CD8-positive, alpha-beta T cell (primary cell): ENCODE measurements at places on chromosomes 3 and 15.

DNA sequence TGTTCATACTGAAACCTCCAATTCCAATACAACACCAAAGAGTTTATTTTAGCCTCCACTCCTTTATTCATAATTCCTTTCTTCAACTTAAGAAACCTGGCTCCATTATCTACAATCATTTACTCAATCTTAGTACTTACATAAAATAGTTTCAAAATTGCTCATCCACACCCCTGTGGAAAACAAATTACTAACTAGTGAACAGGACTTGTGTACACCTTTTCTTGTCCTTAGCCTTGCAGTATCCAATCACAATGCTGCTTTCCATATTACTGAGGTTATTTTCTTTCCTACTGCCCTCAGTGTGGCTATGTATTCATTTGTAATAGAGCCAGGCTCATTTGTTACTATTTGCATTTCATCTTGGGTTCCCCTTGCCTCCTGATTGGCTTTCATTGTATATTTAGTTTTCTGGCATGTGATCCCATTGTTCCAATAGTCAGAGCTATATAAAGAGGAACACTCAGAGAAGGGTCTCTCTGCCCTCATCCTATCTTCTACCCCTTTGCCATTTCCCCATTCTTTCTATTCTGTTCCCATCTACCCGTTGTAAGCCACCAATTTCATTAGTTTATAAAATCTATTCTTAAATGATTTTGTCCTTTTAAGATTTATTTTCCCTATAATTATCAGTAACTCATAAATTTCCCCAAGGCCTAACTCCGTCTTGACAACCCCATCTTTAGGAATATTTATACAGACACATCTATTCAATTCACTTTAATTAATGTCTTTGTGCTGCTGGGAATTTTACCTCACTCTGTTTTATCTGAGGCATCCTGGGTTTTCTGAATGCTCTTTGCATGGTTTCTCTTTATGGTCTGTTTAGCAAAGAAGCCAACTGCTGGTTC is 67.9 kb upstream of the RBP1 start:
- DNase-seq: no peak

- no peak for DNase-seq
Observed at GRCh38 chr3:14440168-14440518, 37.7 kb downstream of the SLC6A6 start.

DNA sequence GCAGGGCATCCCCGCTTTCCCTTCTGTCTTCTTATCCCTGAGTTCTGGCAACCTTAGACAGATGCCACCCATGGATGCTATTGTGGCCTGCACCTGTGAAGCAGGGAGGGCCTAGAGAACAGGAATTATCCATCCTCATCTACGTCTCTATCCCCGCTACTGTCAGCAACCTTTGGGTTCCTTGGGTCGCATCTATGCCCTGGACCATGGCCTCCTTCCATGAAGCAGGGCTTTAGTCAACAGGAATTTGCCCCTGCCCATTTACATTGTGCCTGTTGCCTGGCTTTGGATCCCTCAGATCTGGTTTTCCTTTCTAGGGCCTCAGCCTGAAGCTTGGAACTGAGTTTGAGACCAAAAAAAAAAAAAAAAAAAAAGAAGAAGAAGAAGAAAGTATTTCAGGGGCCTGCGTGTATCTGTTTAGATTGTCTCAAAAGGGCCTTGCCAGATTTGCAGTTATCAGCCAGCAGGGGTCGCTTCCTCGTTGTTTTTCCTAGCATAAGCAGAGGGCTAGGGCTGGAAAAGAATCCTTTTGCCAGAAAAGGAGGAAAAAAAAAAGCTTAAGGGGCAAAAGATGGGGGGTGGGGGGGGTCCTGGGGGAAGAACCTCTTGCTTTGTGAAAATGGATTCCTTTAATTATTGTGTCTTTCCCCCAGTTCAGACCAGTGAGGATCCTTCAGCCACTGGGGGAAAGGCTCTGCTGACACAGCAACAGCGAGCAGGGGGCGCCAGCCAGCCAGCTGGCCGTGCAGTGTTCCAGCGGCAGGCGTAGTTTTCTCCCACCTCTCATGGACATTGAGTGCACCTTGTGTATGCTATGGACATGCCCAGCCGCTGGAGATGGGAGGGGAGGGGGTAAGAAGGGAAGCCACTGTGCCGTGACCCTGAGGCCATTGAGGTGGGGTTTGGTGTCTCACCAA is 65.7 kb upstream of the ALDH1L1 start:
- DNase-seq: no peak

DNA sequence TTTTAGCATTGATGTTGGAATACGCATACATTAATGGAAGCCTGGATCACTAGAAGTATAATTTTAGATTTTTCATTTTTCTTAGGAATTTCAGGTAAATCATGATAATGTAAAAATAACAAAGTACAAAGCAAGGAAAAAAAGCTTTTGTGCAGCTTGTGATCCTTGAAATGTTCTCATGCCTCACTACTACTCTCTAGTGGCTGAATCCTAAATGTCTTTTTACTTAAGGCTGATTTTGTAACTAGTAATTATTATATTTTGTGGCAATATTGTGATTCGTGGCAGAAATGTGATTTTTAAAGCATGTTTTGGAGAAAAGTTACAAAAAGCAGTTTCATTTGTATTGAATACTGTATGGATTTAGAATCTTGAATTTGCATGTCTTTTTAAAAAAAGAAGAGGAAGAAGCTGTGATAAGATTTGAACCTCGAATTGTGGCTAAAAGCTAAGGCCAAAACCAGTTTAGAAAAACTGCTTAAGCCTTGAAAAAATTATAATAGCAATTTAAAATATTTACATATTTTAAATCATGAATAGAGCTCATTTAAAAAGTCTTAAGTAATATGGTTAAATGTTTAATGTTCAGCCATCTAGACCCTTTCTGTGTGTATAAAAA is 39.0 kb downstream of the U2SURP start:
- no peak for DNase-seq

DNA sequence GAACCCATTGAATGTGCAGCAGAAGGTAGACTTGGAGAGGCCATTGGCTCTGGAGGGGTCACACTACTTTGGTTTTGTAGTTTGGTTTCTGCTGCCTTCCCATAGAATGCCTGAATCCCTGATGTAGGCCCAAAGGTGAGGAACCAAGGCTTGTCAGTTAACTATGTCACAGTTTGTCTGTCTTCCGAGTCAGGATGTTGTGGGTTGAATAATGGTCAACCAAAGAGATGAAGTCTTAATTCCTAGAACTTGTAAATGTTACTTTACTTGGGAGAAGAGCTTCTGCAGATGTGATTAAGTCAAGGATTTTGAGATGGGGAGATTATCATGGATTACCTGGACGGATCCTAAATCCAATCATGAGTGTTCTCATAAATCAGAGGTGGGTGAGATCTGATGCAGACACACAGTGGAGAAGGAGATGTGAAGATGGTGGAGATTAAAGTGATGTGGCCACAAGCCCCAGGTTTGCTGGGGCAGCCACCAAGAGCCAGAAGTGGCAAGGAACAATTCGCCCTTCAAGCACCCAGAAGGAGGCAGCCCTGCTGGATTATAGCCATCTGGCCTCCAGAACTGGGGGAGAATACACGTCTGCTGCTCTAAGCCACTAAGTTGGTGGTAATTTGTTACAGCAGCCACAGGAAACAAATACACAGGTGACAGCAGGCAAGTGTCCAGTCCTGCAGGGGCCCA is 2.3 kb upstream of the CCR8 start:
- DNase-seq: no peak

DNA sequence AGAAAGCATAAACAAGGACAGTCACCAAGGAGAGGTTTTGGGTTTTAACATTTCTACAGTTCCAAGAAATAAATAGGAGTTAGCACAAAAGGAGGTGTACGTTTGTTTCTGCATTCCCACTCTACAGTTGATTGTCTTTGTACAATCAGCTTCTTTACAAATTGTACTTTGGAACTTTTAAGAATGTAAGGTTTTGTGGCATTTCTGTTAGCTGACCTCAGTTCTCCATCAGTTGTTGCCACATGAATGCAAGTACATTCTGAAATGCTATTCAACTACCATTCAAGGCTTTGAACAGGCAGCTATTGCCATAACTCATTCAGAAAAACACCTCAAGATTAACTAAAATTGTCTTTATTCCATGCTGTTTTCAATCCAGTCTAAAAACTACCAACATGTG is 253.2 kb upstream of the UBE2E1 start:
- no peak for DNase-seq

DNA sequence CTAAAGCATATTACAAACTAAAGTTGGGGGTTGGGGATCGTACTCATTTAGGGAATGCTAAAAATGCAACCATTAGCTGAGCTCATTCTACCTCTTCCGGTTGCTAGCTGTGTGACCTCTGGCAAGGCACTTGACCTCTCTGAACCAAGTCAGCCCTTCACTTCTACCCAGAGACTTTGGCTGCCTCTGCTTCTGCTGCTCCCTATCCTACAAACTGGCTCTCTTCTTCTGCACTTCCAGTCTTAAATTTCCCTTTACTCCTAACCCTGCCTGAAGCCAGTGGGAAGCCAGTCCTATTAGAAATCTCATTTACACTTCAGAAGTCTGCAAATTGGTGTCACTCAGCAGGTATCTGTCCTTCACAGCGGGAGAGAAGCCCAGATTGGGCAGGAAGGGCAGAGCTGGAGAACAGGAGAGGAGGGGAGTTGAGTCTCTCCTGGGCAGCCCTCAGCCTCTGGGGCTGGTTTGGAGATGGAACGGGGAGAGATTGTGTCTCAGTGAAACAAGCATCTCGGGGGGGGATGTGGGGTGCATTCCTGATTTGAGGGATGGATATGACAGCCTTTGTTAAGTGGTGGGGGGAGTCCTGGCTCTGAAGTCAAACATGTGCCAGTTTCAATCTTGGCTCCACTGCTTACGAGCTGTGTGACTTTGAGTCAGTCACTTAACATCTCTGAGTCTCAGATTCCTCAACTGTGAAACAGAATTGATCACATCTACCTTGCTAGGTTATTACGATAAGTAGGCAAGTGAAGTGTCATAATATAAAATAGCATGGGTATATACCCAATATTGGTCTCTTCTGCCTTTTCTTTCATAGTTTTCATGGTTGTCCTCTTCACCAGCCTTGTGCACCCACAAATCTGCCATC is 7.8 kb upstream of the AEN start:
- no peak for DNase-seq

GRCh38 chr3:165459111-165459510 is 262.9 kb upstream of the SLITRK3 start:
- no peak for DNase-seq

DNA sequence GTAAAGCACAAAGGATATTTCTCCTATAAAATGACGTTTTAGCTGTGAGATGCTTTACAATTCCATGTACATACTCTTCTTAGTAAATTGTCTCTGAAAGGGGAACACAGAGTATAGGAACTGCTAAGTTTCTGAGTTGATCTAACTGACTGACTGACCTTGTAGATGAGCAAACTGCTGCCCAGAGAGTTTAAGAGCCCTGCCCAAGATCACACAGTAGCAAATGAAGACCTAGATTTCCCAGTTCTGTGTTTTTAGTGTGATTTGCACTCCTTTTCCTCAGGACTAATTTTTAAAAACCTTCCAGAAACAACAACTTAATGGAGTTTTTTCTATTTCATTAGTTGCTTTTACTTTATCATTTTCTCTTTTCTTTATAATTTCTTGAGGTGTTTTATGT is 247.7 kb downstream of the PDCD6IP start:
- DNase-seq: no peak

- no peak for DNase-seq
Observed at GRCh38 chr15:60184579-60184978, 180.5 kb downstream of the FOXB1 start.

GRCh38 chr3:138774529-138775253 is 60.0 kb downstream of the PIK3CB start:
- no peak for DNase-seq

GRCh38 chr3:151330899-151331298 is 1.6 kb upstream of the P2RY13 start:
- DNase-seq: no peak

- no peak for DNase-seq
Observed at GRCh38 chr3:110806924-110807323, 264.7 kb upstream of the NECTIN3 start.

- DNase-seq: no peak
Observed at GRCh38 chr15:70289191-70289955, 191.7 kb upstream of the TLE3 start.

DNA sequence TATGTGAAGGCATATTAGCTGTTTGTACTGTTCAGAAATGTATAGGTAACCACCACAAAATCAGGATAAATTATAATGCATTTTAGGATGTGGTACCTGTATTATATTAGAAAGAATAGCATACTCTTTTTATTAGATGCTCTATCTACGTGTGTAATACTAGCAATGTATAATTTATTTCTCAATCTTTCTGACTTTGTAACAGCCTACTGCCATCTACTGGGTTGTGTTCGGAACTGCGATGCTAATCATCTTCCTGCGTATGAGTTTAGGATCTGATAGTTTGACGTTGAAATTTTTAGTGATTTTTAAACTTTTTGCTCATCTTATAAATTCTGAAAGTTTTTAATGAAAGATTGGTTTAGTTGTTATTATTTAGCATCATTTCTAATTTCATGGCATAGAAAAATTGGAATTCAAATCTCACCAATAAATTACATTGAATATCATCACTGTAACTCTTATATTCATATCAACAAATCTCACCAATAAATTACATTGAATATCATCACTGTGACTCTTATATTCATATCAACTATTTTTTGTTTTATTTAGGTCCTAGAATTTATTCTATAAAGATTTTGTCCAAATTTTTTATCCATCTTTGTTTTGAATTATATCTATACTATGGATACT is 322.7 kb upstream of the ZNF717 start:
- DNase-seq: no peak

- no peak for DNase-seq
Observed at GRCh38 chr15:62835762-62836161, 206.8 kb upstream of the TPM1 start.
